ENCODE measurements at places on chromosomes 12 and 14.

- DNase-seq, result no peak
Measured at GRCh38 chr14:86815341-86815740, 1177.6 kb downstream of the GALC start.

DNA sequence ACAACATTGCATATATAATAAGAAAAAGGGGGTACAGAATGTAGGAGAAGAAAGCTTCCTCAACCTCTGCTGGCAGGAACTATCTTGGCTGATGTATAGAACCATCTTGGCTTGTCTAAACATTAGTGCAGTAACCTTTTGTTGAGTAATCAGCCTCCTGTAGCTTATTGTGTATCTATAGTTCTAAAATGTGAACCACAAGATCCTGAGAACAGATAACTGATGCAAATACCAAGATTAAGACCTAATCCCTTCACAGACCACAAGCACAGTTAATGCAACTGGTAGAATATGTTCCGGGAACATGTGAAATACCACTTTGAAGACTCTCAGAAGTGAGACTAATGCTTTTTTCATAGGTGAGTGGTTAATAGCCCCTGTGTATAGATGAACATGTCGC is 50.7 kb upstream of the KCNC2 start:
- DNase-seq, result no peak

DNA sequence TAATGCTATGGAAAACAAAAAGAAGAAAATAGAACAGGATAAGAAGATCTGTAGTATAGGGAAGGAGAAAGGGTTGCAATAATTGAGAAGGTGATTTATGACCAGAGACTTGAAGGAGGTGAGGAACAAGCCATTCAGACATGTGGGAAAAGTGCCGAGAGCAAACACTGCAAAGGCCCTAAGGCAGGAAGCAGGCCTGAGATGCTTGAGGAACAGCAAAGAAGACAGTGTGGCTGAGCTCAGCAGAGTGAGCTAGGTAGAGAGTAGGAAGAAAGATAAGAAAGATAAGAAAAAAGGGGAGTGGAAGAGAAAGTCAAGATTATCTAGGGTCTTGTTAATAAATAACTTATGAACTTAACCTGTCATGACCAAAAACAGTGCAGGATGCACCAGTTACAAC is 671.8 kb downstream of the RPS29 start:
- DNase-seq, result no peak

DNA sequence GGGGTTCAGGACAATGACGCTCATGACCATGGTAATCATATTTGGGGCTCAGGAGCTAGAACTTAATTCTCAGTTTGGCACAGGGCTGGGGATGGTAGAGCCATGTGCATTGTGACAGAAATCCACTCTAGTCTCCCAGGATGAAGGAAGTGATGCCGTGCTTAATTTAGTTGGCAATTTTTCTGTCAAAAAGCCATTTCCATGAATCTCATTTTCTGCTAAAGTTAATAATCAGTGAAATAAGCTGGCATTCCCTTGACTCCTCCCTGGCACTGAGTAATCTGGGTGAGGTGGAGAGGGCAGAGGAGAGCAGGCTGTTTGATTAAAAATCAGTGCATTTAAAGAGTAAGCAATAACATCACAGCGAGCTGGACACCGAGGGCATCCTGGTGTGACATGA is 45.0 kb upstream of the GPR68 start:
- no peak for DNase-seq

GRCh38 chr14:32682214-32682613 is 256.5 kb upstream of the NPAS3 start:
- no peak for DNase-seq

DNA sequence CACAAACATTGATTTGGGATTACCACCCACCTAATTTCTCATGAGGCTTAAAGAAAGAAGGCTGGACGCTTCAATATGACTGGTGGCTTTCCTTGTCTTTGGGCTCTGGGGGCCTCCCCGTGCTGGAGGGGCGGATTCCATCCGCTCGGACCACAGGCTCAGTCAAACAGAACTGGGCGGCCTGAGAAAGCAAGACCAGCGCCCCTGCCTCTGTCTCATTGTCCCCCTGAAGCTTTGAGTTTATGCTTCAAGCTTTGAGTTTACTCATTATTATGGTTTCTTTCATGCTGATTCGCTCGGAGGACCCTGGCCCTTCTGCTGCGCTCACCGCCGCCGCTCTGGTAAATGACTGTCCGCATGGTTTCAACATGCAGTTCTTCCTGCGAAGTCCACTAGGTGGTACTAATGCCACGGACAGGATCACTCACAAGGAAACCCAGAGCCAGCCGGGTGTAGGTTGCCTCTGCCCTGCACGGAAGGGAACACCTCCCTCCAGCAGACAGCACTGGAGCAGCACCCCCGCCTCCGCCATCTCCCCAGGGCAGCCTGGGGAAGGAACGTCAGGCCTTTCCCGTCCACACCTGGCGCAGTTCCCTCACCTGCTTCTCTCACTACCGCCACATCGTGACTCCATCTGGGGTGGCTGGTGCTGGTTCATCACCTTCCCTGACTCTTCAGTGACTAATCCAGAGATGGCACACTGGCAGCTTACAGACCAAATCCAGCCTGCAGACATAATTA is 13.2 kb upstream of the TIGAR start:
- DNase-seq, result no peak

GRCh38 chr14:63290741-63291430 is 27.8 kb downstream of the GPHB5 start:
- no peak for DNase-seq

GRCh38 chr12:10385166-10385613 is 4.7 kb downstream of the KLRK1 start:
- no peak for DNase-seq

GRCh38 chr12:17335487-17335886 is 729.5 kb upstream of the LMO3 start:
- no peak for DNase-seq

GRCh38 chr12:93812626-93813025 is 135.5 kb downstream of the CRADD start:
- DNase-seq, result no peak

GRCh38 chr14:35229084-35229791 is 62.9 kb upstream of the PSMA6 start:
- no peak for DNase-seq

- DNase-seq, result no peak
Measured at GRCh38 chr12:119877639-119877948, 474 bp upstream of the CIT start.

DNA sequence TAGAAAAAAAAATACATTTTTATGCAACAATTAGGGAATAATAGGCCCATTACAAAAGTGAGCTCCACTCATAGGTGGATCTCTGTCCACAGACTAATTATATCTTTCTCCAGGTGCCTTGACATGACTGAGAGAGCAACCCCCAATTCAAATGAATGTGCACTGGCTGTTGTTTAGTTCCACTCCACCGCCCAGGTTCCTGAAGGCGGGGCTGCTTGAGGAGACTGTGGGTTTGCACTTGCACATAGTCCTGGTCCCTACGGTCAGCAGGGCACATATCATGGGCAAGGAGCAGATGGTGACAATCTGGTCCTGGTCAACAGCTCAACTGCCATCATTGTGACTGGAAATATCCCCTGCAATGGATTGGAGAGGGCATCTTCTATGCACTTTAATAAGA is 195.6 kb upstream of the PWP1 start:
- DNase-seq, result no peak

DNA sequence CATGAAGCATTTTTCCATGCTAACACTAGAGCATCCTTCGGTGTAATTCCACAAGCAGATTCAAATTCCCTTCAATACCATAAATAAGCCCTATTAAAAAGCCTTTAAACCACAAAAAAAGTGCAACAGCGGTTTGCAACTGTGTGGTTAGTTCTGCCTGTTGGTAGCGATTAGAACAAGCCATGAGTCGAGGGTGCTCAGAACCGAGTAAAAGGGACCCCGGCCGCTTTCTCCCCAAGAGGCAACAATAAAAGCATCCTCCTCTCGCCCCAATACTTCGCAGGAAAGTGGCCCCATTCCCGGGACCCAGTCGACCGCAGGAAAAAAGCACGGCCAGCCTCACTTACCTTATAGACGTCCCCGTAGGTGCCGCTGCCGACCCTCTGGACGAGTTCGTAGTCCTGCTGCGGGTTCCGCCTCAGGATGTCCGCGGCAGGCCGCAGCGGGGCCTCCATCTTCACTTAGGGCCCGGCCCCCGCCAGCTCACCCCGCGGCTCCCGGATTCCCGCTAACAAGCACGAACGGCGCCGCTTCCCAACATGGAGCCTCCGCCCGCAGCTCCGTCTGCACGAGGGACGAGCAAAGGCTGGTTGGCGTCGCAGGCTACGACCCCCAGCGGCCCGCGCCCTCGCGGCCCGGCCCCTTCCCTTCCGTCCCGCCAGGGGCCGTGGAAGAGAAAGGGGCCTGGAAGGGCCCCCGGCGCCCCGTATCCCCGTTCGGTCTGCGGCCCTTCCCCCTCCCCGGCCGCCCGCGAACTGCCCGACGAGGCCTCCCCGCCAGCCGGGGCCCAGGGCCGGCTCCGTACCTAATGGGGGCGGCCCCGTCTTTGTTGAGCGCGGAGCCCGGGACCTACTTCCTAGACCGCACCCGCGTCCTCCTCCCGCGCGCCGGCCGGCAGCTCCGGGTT is 521 bp downstream of the MAP4K5 start:
- DNase-seq, result no peak

GRCh38 chr12:94263011-94263811 is 114.8 kb downstream of the PLXNC1 start:
- no peak for DNase-seq

DNA sequence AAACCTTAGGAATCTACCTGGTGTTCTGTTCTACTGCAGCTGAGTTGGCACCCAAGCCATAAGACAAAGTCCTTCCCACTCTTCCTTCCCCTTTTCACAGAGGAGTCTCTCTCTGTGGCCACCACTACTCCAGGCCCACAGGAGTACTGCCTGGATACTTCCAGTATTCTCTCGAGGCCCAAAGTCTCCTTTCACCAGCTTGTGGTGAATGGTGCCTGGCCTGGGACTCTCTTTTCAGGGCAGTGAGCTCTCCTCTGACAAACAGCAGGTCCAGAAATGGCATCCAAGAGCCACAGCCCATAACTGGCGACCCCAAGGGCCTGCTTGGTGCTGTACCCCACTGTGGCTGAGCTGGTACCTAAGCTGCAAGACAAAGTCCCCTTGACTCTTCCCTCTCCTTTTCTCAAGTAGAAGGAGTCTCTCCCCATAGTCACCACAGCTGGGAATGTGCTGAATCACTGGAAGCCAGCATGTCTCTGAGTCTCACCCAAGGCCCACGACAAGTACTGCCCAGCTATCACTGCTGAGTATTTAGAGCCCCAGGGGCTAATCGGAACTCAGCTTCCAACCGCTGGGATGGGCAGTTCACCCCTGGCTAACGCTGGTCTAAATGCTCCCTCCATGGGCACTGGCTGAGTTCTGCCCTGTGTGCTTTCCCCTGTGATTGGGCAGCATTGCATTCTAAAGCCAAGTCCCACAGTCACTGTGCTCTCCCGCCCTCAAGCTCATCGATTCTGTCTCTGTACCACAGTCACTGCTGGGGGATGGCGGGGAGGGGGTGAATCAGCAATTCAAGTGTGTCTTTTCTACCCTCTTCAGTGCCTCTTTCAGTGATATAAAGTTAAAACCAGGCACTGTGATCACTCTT is 6.1 kb downstream of the A2ML1 start:
- DNase-seq, result no peak

GRCh38 chr12:104603545-104603973 is 146.8 kb downstream of the CHST11 start:
- no peak for DNase-seq

GRCh38 chr14:60646226-60646818 is 3.0 kb downstream of the SIX1 start:
- no peak for DNase-seq

DNA sequence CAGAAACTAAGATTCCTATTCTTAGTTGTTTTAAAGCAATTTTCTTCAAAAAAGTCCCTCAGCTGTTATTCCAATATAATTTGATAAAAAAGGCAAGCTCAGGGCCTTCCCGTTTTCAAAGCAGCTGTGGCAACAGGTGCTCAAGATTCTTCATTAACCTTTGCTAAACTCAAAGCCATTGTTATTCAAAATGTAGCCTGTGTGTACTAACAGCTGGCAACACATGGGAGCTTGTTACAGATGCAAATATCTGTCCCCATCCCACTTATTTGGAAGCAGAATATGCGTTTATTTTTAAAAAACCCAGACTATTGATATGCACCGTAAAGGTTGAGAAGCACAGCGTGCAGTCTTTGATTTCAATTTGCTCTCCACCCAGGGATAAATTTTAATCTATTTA is 210.4 kb upstream of the SYT10 start:
- no peak for DNase-seq

DNA sequence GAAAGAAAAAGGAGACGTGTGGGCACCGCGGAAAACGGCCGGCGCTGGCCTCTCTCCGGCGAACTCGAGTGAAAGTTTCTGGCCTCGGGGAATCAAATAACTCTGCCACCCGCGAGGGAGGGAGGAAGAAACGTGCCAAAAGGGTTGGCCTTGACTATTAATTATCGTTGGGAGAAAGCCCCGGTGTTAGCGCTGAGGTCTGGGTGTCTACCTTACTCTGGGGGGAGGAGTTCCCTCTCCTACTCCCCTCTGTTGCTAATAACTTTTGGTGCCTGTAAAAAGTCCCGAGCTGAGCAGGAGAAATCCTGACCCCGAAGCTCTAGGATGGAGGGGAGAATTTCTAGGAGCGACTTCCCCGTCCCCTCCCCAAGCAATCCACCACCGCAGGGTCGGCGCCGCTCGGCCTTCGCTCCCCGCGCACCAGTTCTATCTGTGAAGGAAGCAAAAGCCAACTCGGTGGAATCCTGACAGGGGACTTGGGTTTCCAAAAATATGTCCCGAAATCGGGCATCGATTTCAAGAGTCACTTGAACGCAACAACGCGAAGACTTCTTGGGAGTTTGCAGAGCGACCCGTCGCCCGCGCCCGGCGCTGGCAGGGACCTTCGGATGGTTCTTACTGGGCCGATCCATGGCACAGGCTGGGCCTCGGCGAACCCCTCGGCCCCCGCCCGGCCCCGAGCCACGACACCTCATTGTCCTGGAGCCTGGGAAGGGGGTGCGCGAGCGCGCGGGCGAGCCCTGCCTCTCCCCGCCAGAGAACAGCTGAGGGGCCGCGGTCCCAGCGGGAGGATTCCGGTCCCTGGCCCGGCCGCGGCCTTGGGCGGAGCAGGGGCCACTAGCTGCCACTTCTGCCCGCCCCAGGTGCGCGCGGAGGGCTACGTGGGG is 1.7 kb downstream of the OTX2 start:
- DNase-seq, result no peak

- DNase-seq, result no peak
Measured at GRCh38 chr14:96584907-96585671, 82.9 kb downstream of the PAPOLA start.

Data from vagina (tissue), 2 donors.